ENCODE measurements at places on chromosomes 1 and 21. TPM values are rescaled to one million over a fixed set of nuclear protein-coding genes. Genes with fewer than 3 reads are reported as not detected.

- DNase-seq, result no peak
- no peaks in the 10 kb centered on the region for H3K4me1 ChIP-seq
- no peak overlapping the region for H3K4me3 ChIP-seq
- no peak overlapping the region for H3K27ac ChIP-seq
- H3K36me3 ChIP-seq, result no peaks in the 10 kb centered on the region
- H3K27me3 ChIP-seq, result peaks cover 5% of the 10 kb centered on the region
Observed at GRCh38 chr1:157838966-157839365, 2.6 kb downstream of the CD5L start.

DNA sequence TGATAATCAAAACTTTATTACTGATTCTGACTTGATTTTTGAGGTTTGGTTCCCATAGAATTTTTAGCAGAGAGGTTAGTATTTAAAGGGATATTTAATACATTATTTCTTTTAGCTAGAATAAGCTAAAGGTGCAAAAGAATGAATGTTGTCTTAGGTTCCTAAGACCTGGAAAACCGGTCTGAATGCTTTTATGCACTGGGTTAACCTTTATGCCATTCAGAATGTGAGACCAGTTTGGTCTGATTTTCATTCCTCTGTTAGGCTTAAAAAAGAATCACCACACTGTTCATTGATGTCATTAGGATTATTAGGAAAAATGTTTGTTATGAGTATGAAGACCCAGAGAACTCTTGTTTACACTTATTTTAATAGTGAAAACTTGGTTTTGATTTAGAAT lies 30.1 kb downstream of the RAP1A start:
- no peak overlapping the region for H3K4me3 ChIP-seq
- H3K4me1 ChIP-seq, result peaks cover 3% of the 10 kb centered on the region
- H3K27ac ChIP-seq, result no peak overlapping the region

GRCh38 chr1:87074001-87074795 lies 159.8 kb downstream of the HS2ST1 start:
- no peak overlapping the region for H3K27ac ChIP-seq
- no peak for DNase-seq
- H3K27me3 ChIP-seq, result no peaks in the 10 kb centered on the region
- H3K4me3 ChIP-seq, result no peak overlapping the region
- H3K36me3 ChIP-seq, result no peaks in the 10 kb centered on the region
- H3K4me1 ChIP-seq, result no peaks in the 10 kb centered on the region

DNA sequence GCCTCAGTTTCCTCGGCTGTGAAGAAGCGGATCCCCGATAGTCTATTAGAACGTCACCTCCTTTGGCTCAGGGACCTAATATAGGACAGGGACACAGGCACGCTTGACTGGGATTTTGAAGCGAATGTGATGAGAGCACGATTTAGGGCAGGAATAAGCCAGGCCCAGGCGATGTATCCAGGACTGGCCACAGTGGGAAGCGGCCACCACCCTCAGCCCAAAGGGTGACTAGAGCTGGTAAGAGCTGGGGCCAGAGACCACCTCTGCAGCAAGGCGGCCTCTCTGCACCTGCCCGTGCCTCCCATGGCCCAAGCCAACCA lies 100.0 kb upstream of the VAMP3 start:
- no peaks in the 10 kb centered on the region for H3K27me3 ChIP-seq
- DNase-seq, result no peak
- H3K27ac ChIP-seq, result no peak overlapping the region
- no peak overlapping the region for H3K4me3 ChIP-seq
- H3K36me3 ChIP-seq, result no peaks in the 10 kb centered on the region
- no peaks in the 10 kb centered on the region for H3K4me1 ChIP-seq

DNA sequence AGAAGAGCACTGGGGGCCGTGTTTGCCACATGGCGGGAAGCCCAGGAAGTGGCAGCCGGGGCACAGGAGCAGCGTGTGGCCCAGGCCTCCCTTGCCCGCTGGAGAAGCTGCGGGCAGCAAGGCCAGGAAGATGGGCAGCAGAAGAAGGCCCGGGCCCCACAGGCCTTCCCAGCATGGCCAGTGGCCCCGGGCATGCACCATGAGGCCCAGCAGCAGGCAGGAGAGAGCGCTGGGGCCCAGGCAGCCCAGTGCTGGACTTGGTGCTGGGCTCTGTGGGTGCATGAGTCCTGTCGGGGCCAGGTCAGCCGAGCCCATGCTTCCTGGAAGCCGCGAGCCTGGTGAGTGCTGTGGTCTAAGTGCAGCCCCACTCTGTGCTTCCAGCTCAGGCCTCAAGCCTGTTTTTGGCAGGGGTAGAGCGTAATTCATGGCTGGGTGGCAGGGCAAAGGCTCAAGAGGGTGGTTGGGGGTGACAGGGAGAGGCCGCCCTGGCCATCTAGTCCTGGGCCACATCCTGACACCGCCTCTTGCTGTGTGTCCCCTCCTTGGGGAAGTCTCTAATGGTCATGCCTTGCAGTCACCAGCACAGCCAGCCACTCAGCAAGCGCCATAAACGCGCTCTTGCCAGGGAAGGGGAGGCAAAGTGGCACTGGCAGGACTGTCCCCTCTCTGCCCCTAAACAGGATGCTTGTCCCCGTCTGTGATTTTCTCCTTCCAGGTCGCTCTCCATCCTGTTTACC lies 21.3 kb downstream of the MTHFR start:
- H3K27me3 ChIP-seq, result no peaks in the 10 kb centered on the region
- no peaks in the 10 kb centered on the region for H3K4me1 ChIP-seq
- peak overlapping the region; percentile 54 for H3K27ac ChIP-seq
- no peaks in the 10 kb centered on the region for H3K36me3 ChIP-seq
- no peak for DNase-seq

- H3K4me1 ChIP-seq, result no peaks in the 10 kb centered on the region
- H3K27ac ChIP-seq, result no peak overlapping the region
- no peaks in the 10 kb centered on the region for H3K36me3 ChIP-seq
- no peak for DNase-seq
Observed at GRCh38 chr1:181645171-181645570, 161.9 kb downstream of the CACNA1E start.

GRCh38 chr21:33856893-33857527 lies 58.6 kb downstream of the ATP5PO start:
- no peaks in the 10 kb centered on the region for H3K36me3 ChIP-seq
- no peak overlapping the region for H3K4me3 ChIP-seq
- no peaks in the 10 kb centered on the region for H3K4me1 ChIP-seq
- no peak overlapping the region for H3K27ac ChIP-seq
- no peaks in the 10 kb centered on the region for H3K27me3 ChIP-seq

DNA sequence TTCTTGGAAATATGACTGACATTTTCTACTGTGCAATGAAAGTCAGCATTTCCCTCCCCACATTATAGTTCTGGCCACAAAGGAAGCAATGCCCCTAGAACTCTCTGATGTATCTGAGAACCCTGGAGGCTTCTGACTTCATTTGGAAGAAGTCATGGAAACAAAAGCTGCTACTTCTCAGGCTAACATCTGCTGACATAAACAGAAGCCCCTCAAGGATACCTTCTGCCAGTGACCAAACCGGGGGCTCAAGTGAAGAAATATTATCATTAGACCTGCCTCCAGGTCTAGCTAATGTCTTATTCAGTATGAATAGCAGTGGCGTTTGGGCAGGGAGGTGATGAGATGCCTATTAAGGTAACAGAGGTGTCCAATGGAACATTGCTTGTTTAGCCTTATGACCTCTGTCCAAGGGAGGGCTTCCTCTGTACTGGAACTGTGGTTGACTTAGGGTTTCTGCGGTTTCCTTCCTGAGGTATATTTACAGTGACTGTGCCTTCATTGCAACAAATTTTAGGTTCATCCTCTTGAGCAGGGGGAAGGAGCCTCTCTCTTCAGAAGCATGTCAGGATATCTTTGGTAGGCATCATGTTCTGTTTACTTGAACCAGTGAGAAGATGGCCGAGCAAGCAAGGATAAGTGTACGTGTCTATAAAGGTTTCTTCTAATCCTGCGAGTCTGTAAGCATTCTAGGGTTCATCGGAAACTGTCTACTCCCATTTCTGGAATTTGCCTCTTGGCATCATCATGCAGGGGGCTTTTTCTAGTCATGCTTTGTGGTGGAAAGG lies 161.7 kb downstream of the PBX1 start:
- H3K27ac ChIP-seq, result peak overlapping the region; percentile 54
- H3K36me3 ChIP-seq, result no peaks in the 10 kb centered on the region
- no peaks in the 10 kb centered on the region for H3K27me3 ChIP-seq
- H3K4me1 ChIP-seq, result no peaks in the 10 kb centered on the region
- no peak for DNase-seq
- no peak overlapping the region for H3K4me3 ChIP-seq

DNA sequence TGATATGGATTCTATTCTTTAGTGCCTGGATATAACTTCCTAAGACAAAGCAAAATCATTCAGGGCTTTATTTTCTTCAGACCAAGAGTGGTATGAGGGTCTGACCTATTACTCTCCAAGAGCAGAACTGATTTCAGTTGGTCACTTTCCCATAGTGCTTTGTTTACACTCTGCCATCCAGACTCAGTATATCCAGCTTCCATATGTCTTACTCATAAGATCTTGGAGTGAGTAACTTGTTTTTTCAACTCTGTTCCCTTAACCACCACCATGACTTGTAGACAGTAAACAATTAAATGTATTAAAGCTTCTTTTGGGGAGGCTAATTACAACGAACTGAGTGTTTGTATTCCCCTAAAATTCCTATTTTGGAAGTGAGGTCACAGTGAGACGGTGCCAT lies 83.4 kb downstream of the USP24 start:
- DNase-seq, result no peak
- no peak overlapping the region for H3K27ac ChIP-seq
- no peaks in the 10 kb centered on the region for H3K27me3 ChIP-seq

DNA sequence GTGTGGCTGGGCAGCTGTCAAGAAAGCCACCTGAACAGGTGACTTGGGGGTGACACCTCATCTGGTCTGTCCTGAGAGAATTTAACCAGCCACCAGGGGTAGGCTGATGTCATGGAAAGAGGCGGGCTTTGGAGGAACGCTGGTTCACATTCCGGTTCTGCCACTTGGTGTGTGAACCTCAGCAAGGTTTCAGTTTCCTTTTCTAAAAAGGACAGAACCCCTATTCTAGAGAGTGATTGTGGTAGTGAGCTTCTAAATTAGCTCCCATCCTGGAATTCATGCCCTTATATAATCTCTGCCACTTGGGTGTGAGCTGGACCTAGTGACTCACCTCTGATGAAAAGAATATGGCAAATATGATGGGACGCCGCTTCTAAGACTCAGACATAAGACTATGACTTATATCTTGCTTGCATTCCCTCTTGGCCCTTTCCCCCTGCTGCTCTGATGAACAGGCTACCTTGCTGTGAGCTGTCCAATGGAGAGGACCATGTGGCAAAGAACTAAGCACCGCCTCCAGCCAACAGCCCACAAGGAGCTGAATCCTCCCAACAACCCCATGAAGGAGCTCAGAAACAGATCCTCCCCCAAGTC lies 332.1 kb downstream of the RRAGC start:
- no peak overlapping the region for H3K27ac ChIP-seq
- H3K27me3 ChIP-seq, result no peaks in the 10 kb centered on the region
- H3K36me3 ChIP-seq, result no peaks in the 10 kb centered on the region
- no peak overlapping the region for H3K4me3 ChIP-seq

GRCh38 chr1:98398649-98399048 lies 262.9 kb upstream of the SNX7 start:
- H3K27ac ChIP-seq, result no peak overlapping the region
- H3K4me3 ChIP-seq, result no peak overlapping the region
- no peaks in the 10 kb centered on the region for H3K27me3 ChIP-seq
- DNase-seq, result no peak

GRCh38 chr1:243421784-243422183 lies 165.9 kb downstream of the SDCCAG8 start:
- no peaks in the 10 kb centered on the region for H3K4me1 ChIP-seq
- no peaks in the 10 kb centered on the region for H3K27me3 ChIP-seq
- H3K4me3 ChIP-seq, result peak overlapping the region; percentile 24
- H3K27ac ChIP-seq, result no peak overlapping the region
- H3K36me3 ChIP-seq, result no peaks in the 10 kb centered on the region

GRCh38 chr1:7940745-7941436 lies at the start of gene TNFRSF9:
Gene TNFRSF9 (minus strand): TSS chr1:7940839. CDS start chr1:7939994, 845 bp downstream.
- no peak within 1 kb of the TSS for H3K27ac ChIP-seq
- no peak within 1 kb of the TSS for H3K4me3 ChIP-seq
- H3K36me3 ChIP-seq, result no peaks in the 10 kb centered on the region

DNA sequence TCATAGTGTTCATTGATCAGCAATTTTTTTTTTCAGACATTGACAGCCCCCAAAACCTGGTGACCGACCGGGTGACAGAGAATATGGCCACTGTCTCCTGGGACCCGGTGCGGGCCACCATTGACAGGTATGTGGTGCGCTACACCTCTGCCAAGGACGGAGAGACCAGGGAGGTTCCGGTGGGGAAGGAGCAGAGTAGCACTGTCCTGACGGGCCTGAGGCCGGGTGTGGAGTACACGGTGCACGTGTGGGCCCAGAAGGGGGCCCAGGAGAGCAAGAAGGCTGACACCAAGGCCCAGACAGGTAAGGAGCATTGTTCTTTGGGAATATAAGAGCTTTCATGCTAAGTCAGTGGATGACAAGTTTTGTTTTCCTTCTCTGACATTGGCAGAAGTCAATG lies 49.3 kb downstream of the TNN start:
- DNase-seq, result no peak
- H3K27me3 ChIP-seq, result no peaks in the 10 kb centered on the region
- no peaks in the 10 kb centered on the region for H3K36me3 ChIP-seq
- H3K27ac ChIP-seq, result no peak overlapping the region

DNA sequence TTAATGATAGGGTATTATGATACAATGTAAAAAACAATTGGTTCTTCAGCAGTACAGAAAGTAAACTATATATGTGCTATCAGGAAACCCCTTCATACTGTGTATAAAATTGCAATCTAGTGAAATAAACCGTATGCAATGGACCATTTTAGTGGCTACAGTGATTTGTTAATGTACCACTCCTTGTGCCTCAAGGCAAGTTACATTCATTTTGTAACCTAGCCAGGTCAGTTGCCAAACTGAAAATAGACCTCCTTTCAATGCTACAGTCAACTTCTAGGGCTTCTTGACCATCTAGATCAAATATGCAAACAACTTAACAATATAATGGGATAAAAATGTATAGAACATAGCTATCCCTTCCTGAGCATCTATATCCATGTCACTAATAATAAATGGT lies 52.0 kb upstream of the RAVER2 start:
- no peak overlapping the region for H3K27ac ChIP-seq
- H3K36me3 ChIP-seq, result no peaks in the 10 kb centered on the region
- H3K4me1 ChIP-seq, result no peaks in the 10 kb centered on the region
- no peak overlapping the region for H3K4me3 ChIP-seq
- no peaks in the 10 kb centered on the region for H3K27me3 ChIP-seq

- H3K4me1 ChIP-seq, result no peaks in the 10 kb centered on the region
- no peak for DNase-seq
- no peak overlapping the region for H3K27ac ChIP-seq
- no peak overlapping the region for H3K4me3 ChIP-seq
- H3K36me3 ChIP-seq, result no peaks in the 10 kb centered on the region
Observed at GRCh38 chr1:207312604-207312920, 8.9 kb upstream of the CD55 start.

MYOCOS gene
- not detected for total RNA-seq

RIMKLA gene
- total RNA-seq, result 0.66 TPM

ASCL5 gene
- total RNA-seq, result not detected

KCNQ4 gene
- total RNA-seq, result 1.3 TPM

MFAP2 gene
- 10.8 TPM for total RNA-seq

GNG4 gene
- not detected for total RNA-seq

KDM5B gene
- 37.6 TPM for total RNA-seq

PADI2 gene
- 29.4 TPM for total RNA-seq

OR2T35 gene
- not detected for total RNA-seq

Measured in breast epithelium (tissue), 4 donors.